Stimulated activated CD8-positive, alpha-beta memory T cell treated with anti-CD3 and anti-CD28 coated beads, Interleukin-4, amount 100 ng/mL, for 24 hours (primary cell): ENCODE measurements at places on chromosomes 6 and 20.

DNA sequence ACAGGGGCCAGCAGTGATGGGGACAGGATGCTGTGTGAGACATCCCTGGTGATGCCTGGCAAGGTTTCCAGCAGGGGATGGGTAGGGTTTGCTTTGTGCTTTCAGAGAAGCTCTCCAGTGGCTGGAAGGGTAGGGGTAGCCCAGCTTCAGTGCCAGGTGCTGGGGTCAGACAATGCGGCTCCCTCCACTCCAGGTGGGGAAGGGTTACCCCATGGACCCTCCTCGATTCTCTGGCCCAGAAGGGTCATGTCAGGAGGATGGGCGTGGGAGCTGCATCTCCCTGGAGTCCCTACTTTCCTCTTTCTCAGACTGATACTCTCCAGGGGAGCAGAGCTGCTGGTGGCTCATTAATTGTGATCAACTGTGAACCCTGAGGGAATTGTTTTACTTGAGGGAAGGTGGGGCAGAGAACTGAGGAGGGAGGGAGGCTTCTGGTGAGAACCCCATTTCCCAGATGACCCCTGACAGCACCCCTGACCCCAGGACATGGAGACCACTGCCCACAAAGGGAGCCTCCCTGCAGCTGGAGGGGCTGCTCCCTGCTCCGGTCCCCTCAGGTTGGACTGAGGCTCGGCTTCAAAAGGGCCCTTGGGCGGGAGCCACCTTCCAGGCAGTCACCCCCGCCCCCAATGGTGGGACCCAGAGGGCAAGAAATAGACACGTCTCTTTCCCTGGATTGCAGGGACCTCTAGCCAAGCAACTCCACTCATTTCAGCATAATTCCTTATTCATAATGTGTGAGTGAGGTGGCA, 100.9 kb upstream of the BHLHE23 start:
- DNase-seq = no peak

- DNase-seq = no peak
Observed at GRCh38 chr20:53631909-53632662, 38.4 kb upstream of the ZNF217 start.

- no peak for DNase-seq
Observed at GRCh38 chr6:143616741-143617140, 61.0 kb upstream of the PHACTR2 start.

GRCh38 chr20:11181966-11182365, 508.2 kb upstream of the JAG1 start:
- DNase-seq = no peak

GRCh38 chr6:79384845-79385244, 150.4 kb upstream of the HMGN3 start:
- no peak for DNase-seq

DNA sequence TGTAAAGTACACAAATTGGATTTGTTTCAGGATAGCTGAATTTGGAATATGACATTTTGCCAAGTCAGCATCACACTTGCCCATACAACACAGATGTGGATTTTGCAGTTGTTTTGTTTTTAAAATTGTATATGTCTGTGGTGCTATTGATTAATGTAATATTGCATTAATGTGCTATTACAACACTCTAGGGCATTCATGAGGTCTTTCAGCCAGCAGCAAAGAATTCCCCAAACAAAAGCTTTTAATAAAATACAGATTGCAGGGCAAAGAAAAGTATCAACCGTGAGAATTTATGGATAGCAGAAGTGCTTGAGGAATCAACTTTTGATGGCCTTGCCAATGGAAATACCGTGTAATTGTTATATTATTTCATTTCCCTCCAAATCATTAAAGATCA, 144.9 kb downstream of the AIG1 start:
- DNase-seq = no peak

DNA sequence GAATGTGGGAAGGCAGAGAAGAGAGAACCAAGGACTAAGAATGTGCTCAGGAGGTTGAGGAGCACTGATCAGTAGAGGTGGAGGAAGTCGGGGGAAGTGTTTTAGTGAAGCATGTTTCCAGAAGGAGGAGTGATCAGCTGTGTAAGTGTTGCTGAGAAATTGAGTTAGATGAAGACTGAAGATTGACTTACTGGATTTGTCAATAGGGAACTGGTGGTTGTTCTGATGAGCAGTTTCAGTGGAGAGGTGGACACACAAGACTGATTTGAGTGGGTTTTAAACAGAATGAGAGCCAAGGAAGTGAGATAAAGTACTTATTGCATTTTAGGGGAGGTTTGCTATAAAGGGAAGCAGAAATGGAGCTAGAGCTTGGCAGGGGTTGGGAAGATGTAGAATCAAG, 182.6 kb downstream of the CDKAL1 start:
- DNase-seq = no peak

DNA sequence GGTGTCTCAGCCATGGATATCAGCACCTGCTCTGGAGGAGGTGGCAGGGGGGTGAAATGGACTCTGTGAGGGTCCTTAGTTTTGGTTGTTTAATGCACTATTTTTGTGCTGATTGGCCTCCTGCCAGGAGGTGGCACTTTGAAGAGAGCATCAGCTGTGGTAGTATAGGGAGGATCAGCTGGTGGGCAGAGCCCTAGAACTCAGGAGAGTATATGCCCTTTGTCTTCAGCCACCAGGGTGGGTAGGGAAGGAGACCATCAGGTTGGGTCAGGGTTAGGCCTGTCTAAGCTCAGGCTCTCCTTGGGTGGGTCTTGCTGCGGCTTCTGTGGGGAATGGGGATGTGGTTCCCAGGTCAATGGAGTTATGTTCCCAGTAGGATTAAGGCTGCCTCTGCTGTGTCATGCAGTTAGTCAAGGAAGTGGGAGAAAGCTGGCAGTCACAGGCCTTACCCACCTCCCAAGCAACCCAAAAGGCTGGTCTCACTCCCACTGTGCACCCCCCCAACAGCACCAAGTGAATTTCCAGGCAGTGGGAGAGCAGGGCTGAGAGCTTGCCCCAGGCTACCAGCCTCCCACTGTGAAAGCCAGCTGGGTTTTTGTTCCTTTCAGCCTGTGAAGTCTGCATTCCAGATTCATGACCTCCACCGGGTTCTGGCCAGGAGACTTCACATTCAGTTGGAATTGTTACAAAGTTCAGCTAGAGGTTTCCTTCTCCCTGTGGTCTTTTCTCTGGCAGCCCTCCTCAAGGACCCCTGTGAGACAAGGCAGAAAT, 5.7 kb upstream of the OSTM1 start:
- no peak for DNase-seq

DNA sequence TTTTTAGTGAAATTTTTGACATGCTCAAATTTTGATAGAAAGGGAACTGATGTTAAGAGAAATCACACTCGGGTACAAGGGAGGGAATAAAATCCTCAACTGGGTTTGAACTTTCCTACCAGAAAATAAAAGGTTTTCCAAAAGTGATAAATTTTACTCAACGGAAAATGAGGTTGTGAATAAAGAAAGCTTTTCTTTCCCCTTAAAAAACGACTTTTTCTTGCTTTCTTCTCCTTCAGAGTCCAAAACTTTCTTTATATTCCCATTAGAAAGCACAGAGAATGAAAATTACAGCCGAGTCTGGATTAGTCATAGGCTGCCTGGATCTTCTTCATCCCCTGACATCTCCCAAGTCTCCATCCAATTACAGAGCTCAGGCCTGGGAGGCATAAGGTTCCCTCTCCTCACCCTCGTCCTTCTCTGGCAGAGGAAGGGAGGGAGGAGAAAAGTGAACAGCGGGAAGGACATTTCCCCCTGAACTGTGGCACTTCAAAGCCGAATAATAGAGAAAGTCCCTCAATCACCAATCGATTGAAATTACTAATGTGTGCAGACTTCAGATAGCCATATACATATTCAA, 28.1 kb upstream of the QKI start:
- no peak for DNase-seq
